ENCODE measurements at places on chromosomes 1 and 21.

DNA sequence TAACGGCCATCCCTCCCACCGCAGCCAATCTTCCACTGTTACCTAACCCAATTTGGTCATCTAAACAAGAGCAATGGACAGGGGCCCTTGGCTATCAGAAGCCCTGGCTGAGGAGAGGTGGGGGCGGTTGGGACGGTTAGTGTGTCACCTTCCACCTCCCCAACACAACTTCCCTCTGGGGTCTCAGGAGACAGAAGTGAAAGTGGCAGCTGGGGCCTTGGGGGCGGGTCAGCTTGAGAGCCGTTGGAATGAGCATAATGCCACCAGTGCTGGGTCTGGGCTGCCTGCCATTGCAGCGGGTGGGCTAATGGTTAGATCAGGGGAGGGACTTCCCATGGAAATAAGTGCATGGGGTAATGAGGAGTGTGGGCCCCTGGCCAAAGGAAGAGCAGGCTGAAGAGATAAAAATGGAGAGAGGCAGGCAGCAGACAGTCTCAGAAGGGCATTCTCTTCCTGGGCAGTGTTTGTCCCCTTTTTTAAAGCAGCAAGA lies 7.9 kb downstream of the MEF2D start:
- no peak for DNase-seq

- DNase-seq = no peak
Observed at GRCh38 chr1:166069390-166069789, 97.4 kb downstream of the FAM78B start.

DNA sequence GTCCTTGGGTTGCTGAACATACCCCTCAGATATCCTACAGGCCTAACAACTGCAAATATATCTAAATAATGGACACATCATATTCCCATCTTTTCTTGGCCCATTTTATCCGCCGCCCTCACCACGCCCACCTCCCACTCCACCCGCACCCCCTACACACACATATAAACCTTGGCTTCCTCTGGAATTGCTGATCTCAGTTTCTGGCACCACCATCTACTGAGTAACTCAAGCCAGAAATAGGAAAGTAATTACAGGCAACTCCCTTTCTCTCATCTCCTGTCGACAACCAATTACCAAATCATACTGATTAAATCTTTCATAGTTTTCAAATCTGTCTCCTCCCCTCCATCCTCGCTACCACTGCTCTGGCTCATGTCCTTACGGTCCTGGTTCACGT lies 4.7 kb downstream of the RGS8 start:
- no peak for DNase-seq

DNA sequence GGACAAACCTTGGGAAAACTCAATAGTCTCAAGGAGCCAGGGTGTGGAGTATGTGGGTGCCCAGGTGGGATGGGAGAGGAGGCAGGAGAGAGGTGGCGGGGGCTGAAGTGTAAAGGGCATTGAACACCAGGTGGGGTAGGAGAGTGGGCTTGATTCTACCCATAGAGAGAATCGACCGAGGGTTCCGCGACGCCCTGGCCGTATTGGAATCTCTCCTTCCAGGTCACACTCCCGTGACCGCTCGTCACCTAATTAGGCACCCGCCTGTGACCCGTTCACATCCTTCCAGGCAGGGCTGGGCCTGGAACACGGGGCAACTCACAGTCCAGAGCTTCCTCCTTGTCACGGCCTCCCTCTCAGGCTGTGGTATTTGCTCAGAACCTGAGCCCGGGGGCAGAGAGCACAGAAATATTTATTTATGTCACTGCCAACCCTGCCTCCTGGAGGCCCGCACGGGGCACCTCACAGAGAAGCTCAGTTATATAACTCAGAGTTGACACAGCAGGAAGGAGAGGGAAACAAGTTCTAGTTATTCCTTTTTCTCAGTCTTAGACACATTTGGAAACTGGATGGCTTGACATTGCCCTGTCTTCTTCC lies 12.0 kb downstream of the NCMAP start:
- DNase-seq = no peak

GRCh38 chr1:54120698-54121481 lies 31.9 kb downstream of the CDCP2 start:
- no peak for DNase-seq

- DNase-seq = no peak
Observed at GRCh38 chr1:68046423-68046822, 4.0 kb downstream of the DIRAS3 start.

GRCh38 chr1:230458509-230458908 lies 32.4 kb upstream of the PGBD5 start:
- no peak for DNase-seq

DNA sequence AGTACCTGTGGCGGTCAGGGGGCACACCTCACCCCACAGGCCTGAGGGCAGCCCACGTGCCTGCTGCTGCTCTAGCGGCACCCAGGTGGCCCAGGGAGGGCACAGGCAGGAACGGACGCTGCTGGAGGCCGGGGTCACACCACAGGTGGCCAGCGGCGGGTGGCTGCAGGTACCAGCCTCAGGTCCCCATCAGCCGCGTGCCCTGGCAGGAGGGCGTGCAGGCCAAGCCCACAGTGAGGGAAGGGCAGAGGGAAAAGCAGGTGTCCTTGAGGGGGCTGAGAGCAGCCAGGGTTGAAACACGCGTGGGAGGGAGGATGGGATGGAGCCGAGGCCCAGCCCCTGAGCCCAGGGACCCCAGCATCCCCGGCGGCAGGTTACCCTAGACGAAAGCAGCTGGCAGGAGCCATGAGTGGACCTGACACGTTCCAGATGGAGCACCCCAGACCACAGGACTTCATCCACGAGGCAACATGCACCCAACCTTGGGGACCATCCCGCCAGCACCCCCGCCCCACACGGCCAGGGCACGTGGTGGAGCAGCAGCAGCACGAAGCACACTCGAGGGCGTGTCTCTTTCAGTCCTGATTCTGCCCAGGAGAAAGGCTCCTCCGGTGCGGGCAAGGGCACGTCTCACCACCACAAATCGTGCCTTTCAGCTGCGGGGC lies 3.7 kb downstream of the SLC19A1 start:
- no peak for DNase-seq

DNA sequence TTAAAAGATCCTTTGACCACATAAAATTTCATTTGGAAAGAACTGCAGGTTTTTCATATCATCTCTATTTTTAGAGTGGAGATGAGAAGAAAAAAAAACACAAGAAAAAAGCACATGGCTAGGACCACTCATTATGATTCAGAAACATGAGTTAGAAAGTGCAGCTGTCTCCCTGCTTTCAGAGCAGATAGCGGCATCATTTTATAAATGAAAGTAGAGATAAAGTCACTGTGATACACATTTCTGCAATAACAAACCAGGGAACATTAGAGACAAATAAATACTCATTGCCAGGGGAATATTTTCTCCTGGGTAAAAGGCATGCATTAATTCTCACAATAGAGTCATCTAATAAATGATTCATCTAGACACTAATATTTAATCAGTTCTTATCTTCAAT lies 87.5 kb upstream of the PLPPR4 start:
- DNase-seq = no peak

- DNase-seq = no peak
Observed at GRCh38 chr1:117367046-117368025, at the start of gene MAN1A2. TSS of gene MAN1A2 (plus strand) at chr1:117367449. CDS start at chr1:117368184, 735 bp downstream.

GRCh38 chr1:201088395-201088794 lies 23.8 kb downstream of the CACNA1S start:
- no peak for DNase-seq

GRCh38 chr1:95731466-95731865 lies 497.5 kb downstream of the RWDD3 start:
- DNase-seq = no peak

DNA sequence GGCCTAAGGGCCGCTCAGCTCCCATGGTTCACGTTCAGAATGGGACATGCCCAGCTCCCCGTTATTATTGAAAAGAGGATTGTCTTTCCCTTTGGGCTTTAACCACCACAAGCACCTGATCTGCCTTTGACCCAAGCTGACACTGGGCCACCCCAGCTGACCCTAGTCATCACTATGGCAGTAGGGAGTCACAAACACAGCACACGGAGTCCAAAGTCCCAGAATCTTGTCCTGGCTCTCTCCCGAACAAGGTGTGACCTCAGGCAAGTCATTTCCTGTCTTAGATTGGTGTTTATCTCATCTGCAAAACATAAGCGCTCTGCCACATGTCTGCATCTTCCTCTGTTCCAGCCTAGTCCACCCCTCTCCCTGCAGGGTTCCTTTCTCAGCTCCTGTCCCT lies 31.5 kb downstream of the IGFN1 start:
- no peak for DNase-seq

- no peak for DNase-seq
Observed at GRCh38 chr1:77938651-77939050, 40.2 kb downstream of the FUBP1 start.

GRCh38 chr1:195697130-195697529 lies 911.1 kb downstream of the KCNT2 start:
- no peak for DNase-seq

GRCh38 chr1:200794506-200795065 lies 55.9 kb downstream of the CAMSAP2 start:
- no peak for DNase-seq

DNA sequence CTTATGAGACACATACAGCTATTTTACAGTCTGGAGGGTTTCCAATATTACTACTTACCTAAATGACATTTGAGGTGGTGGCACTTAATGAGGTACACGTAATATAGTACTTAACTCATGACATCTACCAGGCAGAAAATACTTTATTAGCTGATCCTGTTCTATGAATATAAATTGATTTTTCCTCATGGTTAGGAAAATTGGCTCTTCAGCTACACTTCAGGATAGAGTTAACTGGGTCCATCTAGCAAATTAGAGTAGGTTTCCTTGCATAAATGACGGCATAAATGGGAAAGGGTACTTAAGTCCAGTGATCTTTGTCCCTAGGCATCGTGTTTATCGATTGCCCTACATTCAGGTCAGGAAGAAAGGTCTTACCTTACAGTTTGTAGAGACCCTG lies 988.8 kb upstream of the TMPRSS15 start:
- DNase-seq = no peak

GRCh38 chr1:202376247-202376646 lies 27.7 kb downstream of the PPP1R12B start:
- DNase-seq = no peak

DNA sequence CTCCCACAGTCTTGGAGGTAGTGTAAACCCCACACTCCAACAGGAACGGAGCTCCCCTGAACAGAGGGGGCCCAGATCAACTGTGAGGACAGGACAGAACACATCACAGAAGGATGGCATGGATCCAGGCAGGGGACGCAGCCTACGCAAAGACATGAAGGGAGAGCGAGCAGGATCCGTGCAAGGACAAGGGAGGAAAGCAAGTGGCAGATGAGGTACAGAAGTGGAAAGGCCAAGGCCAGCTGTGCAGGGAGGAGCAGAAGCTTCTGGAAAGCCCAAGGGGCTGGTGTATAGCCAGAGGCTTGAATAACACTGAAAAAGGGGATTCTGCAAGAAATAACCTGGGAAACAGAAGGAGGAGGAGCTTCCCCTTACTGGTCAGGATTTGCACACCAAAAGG lies 81.2 kb downstream of the SIPA1L2 start:
- no peak for DNase-seq

DNA sequence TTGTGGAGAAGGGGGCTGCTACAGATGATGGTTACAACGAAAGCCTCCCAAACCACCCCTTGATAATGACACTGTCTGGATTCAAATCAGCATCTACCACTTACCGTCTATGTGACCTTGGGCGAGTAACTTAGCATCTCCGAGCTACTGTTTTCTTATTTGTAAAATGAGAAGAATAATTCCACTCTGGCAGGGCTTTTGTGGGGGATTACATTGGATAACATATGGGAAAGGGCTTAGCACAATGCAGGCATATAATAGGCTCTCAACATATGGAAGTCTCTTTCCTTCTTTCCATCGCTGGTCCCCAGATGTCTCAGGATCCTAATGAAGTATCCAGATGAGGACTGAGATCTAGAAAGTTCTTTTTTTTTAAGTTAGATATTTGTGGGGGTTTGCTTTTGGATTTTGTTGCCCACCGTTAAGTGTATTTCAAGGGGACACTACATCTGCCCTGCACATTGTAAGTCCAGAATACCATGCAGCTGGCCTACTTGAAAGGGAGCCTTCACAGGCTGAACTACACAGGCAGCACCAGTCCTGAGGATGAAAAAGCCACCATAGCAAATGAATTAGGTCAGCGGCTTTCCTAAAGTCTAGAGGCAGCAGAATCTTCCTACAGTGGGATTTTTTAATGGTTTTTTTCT lies 172.2 kb upstream of the IRF2BP2 start:
- DNase-seq = no peak

DNA sequence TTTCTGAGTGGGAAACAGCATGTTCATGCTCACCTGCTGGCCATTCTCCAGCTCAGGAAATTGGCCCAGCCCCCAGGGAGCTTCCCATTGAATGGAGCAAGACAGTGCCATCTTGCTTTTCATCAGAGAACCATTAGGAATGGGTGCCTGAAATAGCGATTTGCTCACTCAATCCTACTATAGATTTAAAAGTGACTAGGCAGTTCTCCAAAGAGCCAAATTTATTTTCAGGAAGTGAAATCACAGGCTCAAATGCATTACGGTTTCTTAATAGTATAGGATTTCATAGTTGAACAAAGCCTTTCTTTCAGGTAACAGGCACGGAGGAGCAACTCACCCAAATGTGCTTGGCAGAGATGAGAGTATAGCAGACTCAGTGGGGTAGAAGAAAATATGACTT lies 272.1 kb downstream of the GRIK1 start:
- DNase-seq = no peak

DNA sequence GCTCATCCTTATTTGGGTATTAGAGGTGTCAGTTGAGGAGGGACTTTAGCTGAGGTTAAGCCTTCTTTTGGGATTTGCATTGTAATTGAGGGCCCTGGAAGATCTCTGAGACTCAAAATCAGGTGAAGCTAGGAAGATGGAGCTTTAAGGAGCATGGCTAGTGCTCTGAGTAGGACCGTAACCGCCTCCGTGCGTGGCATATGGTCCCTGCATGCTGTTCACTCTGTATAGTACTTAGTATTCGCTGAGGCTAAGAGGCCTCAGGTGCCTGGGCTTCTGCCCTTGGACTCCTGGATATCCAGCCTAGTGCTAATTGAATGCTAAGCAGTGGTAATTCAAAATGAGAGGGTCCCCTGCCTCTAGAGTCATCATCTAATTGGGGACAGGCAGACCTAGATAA lies 22.5 kb downstream of the NSUN4 start:
- DNase-seq = no peak

DNA sequence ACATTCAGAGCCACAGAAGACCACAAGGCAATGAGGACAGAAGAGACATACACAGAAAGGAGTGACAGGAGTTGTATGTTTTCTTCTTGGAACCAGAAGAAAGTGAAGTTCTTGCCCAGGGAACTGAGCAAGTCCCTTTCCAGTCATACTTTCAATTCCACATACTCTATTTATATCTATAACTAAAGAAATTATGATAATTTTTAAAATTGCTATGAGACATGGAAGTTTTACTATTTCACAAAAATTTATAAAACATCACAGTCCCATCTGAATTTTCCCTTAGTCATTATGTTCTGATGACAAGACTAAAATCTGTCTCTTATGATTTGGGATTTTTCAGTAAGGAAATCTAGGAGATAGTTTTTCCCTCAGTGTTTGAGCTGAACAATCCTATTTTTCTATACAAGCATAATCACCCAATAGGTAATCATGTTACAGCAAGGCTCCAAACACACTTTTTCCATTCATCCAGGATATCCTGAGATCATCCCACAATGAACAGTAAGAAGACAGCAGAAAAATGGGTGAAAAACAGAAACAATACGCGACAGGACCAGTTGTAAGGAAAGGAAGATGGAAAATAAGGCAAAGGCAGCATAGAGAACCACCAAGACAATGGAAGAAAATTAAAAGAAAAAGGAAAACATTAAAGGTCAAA lies 154.6 kb downstream of the VAV3 start:
- DNase-seq = no peak
